Cardiac muscle cell (in vitro differentiated cells and primary cell): ENCODE measurements at places on chromosomes 5 and 9.
A peak's percentile ranks its signal among the peaks of the same experiment; 100 is the strongest.

DNA sequence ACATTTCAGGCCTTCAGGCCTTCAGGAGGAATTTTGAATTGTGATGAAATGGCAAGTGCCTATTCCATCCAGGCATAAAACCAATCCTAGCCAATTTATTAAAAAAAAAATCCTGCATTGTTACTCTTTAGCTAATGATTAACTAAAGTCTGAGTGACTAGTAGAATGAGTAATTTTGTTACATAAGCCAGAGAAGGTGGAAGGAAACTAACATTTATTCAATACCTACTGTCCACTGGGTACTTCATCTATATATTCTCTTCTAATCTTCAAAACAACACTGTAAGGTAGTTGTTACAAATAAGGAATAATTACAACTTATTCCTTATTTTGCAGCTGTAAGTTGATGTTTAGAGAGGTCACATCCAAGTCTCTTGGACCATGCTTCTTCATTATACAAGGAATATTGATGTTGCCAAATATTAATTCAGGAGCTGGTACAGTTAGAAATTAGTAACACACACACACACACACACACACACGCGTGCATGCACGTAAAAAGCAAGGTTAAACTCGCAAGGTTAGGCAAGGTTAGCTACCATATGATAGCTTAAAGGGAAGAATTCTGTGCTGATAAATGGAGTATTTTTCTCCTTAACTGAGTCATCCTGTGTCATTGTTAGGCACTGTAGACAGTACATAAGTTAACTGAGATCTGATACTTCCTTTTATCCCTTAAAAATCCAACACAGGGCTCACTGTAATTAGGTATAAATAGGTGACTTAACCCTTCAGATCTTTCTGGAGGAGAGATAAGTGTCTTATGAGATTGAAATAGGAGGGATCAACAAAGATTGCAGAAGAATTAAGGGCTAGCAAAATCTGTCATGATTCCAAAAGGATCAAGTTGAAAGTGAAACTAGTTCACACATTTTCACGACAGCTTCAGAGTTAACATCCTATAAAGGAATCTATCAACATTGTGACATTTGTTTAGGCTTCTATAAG is 596.9 kb downstream of the PDE4D start:
- no peaks in the 10 kb centered on the region for H3K36me3 ChIP-seq
- H3K4me3 ChIP-seq = no peak overlapping the region
- H3K27ac ChIP-seq = peak overlapping the region; percentile 60

- H3K4me1 ChIP-seq = peaks cover 30% of the 10 kb centered on the region
- H3K27me3 ChIP-seq = no peaks in the 10 kb centered on the region
- H3K4me3 ChIP-seq = no peak overlapping the region
Observed at GRCh38 chr5:140044041-140044440, 942 bp upstream of the NRG2 start.

- peaks cover 9% of the 10 kb centered on the region for H3K4me1 ChIP-seq
- H3K4me3 ChIP-seq = no peak overlapping the region
- no peak overlapping the region for H3K27ac ChIP-seq
- no peaks in the 10 kb centered on the region for H3K27me3 ChIP-seq
- H3K36me3 ChIP-seq = no peaks in the 10 kb centered on the region
Observed at GRCh38 chr9:33378121-33378795, 24.1 kb downstream of the AQP7 start.

- H3K4me1 ChIP-seq = no peaks in the 10 kb centered on the region
- H3K27me3 ChIP-seq = no peaks in the 10 kb centered on the region
- no peaks in the 10 kb centered on the region for H3K36me3 ChIP-seq
- no peak overlapping the region for H3K27ac ChIP-seq
- H3K4me3 ChIP-seq = no peak overlapping the region
- DNase-seq = peak; percentile 78
Observed at GRCh38 chr5:170216257-170216864, 16.4 kb upstream of the C5orf58 start.

- no peak for DNase-seq
- H3K36me3 ChIP-seq = no peaks in the 10 kb centered on the region
- H3K27me3 ChIP-seq = no peaks in the 10 kb centered on the region
- no peak overlapping the region for H3K27ac ChIP-seq
Observed at GRCh38 chr5:176661676-176662075, 14.4 kb downstream of the TSPAN17 start.

DNA sequence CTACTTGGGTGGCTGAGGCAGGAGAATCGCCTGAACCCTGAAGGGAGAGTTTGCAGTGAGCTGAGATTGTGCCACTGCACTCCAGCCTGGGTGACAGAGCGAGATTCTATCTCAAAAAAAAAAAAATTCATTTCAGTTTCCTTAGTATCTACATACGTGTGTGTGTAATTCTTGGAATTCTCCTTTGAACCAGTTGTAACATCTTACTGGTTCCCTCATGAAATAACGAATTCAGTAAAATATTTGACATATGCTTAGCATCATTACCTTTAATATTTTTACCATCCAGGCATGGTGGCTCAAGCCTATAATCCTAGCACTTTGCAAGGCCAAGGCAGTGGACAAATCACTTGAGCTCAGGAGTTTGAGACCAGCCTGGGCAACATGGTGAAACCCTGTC is 8.8 kb downstream of the PHYHD1 start:
- no peaks in the 10 kb centered on the region for H3K36me3 ChIP-seq
- no peaks in the 10 kb centered on the region for H3K27me3 ChIP-seq
- H3K4me3 ChIP-seq = no peak overlapping the region
- no peak for DNase-seq

DNA sequence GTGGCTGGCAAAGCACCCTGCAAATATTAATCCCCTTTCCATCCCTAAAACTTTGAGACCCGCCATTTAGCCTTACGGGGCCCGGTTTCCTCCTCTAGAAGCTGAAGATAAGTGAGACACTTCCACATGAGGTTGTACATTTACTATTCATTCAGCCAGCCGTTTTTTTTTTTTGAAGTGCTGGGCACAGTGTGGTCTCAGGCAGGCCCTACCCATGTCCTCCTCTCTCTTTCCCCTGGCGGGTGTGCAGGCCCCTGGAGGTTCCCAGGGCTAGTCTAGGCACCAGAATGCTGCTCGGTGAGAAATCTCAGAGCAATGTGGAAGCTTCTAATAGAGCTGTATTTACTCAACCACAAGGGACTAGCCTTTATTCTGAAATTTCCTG is 107.4 kb upstream of the LARP1 start:
- no peaks in the 10 kb centered on the region for H3K36me3 ChIP-seq
- H3K4me3 ChIP-seq = no peak overlapping the region
- no peaks in the 10 kb centered on the region for H3K27me3 ChIP-seq
- H3K27ac ChIP-seq = no peak overlapping the region
- H3K4me1 ChIP-seq = no peaks in the 10 kb centered on the region
- no peak for DNase-seq

DNA sequence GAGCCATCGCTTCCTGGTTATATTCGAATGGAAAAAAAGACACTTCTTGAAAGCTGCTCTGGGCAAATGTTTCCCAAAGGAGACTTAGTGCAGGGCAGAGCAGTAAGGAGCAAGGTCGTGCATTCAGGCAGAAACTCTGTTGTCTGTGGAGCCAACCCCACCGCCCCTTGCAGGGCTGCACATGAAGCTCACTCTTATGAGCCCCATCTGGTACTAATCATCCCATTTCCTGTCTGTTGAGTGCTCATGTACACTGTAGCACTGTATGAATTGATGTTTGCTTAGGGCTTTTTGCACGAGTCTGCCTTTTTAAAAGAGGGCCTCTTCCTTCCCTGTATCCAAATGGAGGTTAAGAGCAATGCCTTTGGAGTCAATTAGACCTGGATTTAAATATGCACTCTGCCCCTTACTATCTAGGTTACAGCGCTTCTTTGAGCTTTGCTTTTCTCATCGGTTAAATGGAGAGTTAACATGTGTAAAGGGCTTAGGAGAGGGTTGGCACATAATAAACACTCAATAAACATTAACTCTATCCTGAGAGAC is 25.4 kb downstream of the HMHB1 start:
- DNase-seq = peak; percentile 65
- no peaks in the 10 kb centered on the region for H3K4me1 ChIP-seq
- H3K4me3 ChIP-seq = no peak overlapping the region
- H3K27me3 ChIP-seq = no peaks in the 10 kb centered on the region
- no peak overlapping the region for H3K27ac ChIP-seq
- no peaks in the 10 kb centered on the region for H3K36me3 ChIP-seq

- no peak for DNase-seq
- no peak overlapping the region for H3K27ac ChIP-seq
- no peaks in the 10 kb centered on the region for H3K36me3 ChIP-seq
Observed at GRCh38 chr5:59837071-59837470, 56.5 kb downstream of the PDE4D start.

- no peaks in the 10 kb centered on the region for H3K27me3 ChIP-seq
- H3K4me3 ChIP-seq = no peak within 1 kb of the TSS
- H3K27ac ChIP-seq = no peak within 1 kb of the TSS
- DNase-seq = no peak
- H3K36me3 ChIP-seq = no peaks in the 10 kb centered on the region
Observed at GRCh38 chr5:141149812-141150211, at the start of gene PCDHB6. Gene PCDHB6, plus strand, starts transcription at chr5:141150057. Its CDS starts 201 bp downstream, at chr5:141150258.

- H3K4me1 ChIP-seq = no peaks in the 10 kb centered on the region
- no peaks in the 10 kb centered on the region for H3K36me3 ChIP-seq
- H3K27ac ChIP-seq = no peak overlapping the region
- peak; percentile 33 for DNase-seq
Observed at GRCh38 chr5:175878544-175879438, 7.4 kb downstream of the CPLX2 start.

DNA sequence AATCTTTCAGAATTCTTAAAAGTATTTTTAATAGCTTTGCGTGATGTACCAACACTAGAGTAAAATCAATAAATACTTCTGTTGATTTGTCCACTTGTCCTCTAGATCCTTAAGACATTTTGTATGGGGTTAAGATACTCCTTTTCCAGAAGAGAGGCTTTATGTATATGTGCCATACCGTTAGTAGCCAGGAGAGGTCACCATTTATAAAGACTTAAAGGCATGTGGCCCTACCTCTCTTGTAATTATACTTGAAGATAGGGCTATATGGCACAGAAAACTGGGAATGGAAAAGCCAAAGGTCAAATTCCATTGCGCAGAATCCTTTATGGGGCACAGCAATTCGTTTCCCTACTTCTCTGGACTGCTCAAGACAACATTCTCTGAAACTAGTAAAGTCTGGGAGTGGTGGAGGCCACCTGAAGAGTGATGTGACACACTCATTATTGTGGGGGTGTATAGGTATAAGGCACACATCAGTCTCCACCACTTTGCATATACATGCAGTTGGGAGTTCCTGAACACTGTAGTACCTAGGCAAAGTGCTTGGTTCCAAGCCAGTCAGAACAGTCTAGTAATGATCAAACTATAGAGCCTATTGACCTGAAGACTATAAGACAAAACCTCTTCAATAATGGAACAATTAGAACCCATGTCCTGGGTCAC is 140.1 kb upstream of the FBXL17 start:
- H3K4me3 ChIP-seq = no peak overlapping the region
- no peaks in the 10 kb centered on the region for H3K27me3 ChIP-seq
- DNase-seq = peak; percentile 77
- no peak overlapping the region for H3K27ac ChIP-seq

DNA sequence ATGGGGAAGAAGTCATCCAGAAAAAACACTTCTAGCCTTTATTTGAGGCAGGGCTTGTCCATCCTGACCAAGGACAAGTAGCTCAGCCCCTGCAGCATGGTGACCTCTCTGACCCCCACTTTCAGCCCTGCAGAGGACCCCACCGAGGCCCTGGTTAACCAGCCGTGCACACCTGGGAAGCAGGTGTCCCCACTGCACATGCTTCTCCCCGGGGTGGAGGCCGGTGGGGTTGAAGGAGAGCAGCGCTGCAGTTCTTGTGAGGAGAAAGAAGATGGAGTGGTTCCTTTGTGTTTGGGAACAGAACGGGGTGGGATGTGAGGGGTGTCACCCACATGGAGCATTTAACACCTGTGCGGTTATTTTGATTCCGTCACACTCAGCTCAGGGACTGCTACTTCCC is 21.1 kb upstream of the ZBTB34 start:
- H3K27me3 ChIP-seq = no peaks in the 10 kb centered on the region
- no peak for DNase-seq
- peaks cover 7% of the 10 kb centered on the region for H3K36me3 ChIP-seq
- H3K4me1 ChIP-seq = peaks cover 14% of the 10 kb centered on the region
- no peak overlapping the region for H3K4me3 ChIP-seq
- H3K27ac ChIP-seq = peak overlapping the region; percentile 48

- H3K4me3 ChIP-seq = no peak overlapping the region
- no peak overlapping the region for H3K27ac ChIP-seq
- H3K4me1 ChIP-seq = no peaks in the 10 kb centered on the region
Observed at GRCh38 chr5:158658446-158659230, 441.1 kb downstream of the EBF1 start.

DNA sequence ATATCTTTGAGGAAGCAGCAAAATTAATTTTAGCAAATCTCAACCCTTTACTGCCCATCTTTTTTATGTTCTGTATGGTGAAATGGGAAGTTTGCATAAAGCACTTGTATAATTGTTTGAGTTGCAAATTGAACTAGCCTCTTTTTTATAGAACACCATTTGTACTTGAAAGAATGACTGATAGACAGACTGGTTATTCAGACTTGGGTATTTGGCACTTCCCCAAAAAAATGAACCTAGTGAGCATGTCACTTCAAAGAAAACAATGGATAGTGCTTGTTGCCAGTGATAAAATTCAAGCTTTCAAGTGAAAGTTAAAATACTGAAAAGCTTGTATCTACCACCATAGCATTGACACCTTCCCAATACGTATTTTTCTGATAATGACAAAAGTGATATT is 115.8 kb downstream of the ERCC6L2 start:
- no peaks in the 10 kb centered on the region for H3K4me1 ChIP-seq
- no peak overlapping the region for H3K4me3 ChIP-seq
- no peak for DNase-seq
- H3K36me3 ChIP-seq = no peaks in the 10 kb centered on the region

DNA sequence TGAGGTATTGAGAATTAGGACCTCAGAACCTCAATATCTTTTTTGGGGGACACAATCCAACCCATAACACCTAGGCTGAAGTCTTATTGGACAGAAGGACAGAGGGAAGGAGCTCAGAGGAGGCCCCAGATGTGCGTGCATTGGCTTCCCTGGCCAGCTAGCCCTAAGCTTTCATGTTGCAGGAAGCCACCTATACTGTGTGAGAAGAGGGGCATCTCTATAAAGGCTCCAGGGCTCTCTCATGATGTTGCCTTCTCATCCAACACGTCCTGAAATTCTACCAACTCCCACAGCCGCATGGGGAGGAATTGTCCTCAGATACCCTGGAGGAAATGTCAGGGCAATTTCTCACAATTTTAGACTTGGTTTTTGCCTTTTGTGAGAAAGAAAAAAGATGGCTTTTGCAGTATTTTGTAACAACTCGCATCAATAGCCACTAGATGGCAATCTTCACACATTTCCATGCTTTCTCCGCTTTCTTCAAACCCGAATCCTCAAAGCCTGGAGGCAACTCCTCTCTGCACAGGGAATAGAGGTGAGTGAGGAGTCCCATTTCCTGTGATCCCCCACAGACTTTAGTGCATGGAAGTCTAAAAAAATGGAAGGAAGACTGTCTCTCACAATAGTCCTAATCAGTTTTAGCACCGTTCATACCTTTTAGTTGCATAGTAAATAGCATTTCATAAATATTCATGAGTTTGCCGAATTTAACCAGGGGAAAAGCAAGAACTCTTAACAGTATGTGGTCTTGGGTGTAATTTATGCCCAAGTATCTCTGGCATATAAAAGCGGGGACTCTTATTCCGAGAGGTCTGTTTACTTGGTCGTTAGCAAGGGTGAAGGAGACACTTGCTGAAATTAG is 7.4 kb upstream of the PPP3R2 start:
- H3K27ac ChIP-seq = no peak overlapping the region
- no peaks in the 10 kb centered on the region for H3K27me3 ChIP-seq
- H3K4me1 ChIP-seq = no peaks in the 10 kb centered on the region
- no peak overlapping the region for H3K4me3 ChIP-seq
- peak; percentile 56 for DNase-seq
- H3K36me3 ChIP-seq = no peaks in the 10 kb centered on the region
